ENCODE measurements at places on chromosomes 2 and 18.

DNA sequence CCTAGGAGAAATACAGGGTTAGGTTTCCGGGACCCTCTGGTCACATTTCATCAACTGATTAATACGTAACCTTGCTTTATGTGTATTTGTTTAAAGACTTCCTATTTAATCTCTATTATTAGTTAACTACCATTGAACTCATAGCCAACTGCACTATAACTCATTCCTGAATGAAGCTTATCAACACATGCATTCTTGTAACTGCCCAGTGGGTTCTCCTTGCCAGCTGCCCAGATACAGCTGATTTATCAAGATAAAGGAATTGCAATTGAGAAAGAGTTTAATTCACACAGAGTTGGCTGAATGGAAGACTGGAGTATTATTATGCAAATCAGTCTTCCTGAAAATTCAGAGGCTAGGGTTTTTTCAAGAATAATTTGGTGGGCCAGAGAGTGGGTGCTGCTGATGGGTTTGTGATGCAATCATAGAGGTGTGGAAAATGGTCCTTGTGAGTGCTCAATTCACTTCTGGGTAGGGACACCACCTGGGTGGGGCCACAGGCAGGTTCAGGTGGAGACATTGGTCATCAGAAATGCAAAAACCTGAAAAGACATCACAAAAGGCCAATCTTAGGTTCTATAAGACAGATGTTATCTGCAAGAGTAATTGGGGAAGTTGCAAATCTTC is 21.1 kb upstream of the NOSTRIN start:
- DNase-seq = no peak

- no peak for DNase-seq
Measured at GRCh38 chr18:79459946-79460480, 64.3 kb downstream of the NFATC1 start.

GRCh38 chr2:132883430-132883829 is 213.4 kb upstream of the LYPD1 start:
- DNase-seq = no peak

DNA sequence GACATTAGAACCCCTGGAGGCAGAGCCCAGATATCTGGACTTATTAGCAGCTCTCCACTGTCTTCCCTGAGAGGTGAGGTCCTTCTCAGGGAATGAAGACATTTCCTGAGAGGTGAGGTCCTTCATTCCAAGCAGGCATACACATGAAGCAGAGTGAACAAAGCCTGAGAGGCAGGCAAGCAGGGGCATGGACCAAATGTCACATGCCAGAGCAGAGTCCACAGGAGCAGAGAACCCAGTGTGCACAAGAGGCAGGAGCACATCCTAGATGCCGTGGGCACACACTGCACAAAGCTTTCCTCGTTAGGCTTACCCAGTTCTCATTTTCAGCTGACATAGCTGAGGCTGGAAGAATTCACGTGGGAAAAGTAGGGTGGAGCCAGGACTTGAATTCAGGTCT is 759.9 kb upstream of the HS6ST1 start:
- no peak for DNase-seq

- no peak for DNase-seq
Measured at GRCh38 chr2:65622499-65622898, 190.1 kb upstream of the SPRED2 start.

- no peak for DNase-seq
Measured at GRCh38 chr2:147460155-147460554, 384.7 kb upstream of the ACVR2A start.

DNA sequence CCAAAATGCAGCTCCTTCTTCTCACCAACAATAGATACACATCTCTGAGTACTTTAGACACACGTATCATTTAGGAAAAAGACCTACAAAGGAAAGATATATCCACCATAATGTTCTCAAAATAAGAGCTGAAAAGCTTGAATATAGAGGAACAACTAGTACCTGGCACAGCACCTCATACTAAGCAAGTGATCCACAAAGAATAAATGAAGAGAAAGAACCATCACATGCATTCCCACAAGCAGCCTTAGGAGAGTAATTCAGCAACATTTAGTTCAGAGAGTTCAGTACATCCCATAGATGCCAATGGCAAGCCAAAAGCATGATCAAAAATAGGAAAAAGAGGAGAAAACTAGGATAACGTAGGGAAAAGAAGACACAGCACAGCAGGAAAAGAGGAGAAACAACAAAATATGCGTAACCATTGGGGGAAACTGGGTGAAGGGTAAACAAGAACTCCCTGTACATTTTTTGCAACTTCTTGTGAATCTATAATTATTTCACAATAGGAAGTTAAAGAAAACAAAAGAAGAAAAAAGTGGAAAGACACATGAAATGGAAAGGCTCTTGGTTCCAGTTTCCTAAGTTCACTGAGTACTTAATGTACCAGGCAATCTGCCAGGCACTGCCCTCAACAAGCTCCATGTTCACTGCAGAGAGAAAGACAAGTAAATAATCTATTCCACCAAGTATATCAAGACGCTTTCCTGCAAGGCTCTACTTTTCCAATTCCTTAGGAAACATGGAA is 22.3 kb downstream of the CLASP1 start:
- no peak for DNase-seq

DNA sequence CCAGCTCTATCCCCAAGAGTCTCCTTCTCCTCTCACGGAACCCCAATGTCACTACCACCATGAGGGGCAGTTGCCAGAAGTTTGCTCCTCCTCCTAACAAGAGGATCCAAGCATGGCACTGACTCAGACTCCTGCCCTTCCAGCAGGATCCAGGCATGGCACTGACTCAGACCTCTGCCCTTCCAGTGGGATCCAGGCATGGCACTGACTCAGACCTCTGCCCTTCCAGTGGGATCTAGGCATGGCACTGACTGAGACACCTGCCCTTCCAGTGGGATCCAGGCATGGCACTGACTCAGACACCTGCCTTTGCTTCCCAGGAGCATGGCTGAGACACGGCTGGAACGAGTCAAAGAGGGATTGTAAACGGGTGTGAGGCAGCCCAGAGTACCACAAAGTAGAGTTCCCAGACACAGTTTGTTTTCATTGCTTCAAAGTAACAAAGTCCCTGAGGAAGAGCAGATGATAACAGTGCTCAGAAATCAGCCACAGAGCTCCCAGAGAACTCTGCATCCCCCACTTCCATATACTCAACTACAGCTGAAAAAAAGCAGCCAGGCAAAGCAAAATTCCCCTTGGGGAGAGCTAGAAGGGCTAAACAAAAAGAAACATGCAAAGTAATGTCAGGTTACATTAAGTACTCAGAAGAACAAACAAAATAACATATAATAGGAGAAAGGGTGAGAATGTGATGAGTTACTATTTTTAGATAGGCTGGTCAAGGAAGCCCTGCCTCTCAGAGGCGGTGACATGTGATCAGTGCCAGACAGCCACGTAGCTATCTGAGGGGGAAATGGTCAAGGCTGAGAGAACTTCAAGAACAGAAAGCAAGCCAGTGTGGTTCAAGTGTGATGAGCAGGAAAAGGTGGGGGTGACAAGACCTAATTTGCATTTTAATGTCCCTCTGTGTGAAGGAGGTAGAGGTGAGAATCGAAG is 3.0 kb downstream of the BUB1 start:
- DNase-seq = no peak

GRCh38 chr18:61546590-61546989 is 213.4 kb downstream of the CDH20 start:
- no peak for DNase-seq

- DNase-seq = no peak
Measured at GRCh38 chr18:25062720-25063119, 289.2 kb downstream of the ZNF521 start.

DNA sequence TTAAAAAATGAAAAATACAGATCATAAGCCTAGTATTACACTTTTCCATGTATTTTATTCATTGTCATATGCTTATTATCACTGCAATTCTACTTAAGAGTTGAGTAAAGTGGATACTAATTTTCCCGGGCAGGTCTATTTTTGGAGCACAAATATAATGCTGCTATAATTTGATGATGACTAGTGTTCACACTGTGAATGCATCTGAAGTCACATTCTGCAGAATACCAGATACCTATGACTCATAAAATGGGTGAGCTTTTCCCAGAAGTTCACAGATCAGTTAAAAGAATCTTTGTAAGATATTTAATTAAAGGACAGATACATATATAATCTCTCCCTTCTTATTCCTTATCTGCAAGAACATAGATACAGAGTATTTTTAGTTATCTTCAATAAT is 79.8 kb upstream of the MC4R start:
- no peak for DNase-seq

- no peak for DNase-seq
Measured at GRCh38 chr2:238942080-238942725, 94.3 kb downstream of the TWIST2 start.

GRCh38 chr2:114024326-114024725 is 134.4 kb downstream of the ACTR3 start:
- no peak for DNase-seq

DNA sequence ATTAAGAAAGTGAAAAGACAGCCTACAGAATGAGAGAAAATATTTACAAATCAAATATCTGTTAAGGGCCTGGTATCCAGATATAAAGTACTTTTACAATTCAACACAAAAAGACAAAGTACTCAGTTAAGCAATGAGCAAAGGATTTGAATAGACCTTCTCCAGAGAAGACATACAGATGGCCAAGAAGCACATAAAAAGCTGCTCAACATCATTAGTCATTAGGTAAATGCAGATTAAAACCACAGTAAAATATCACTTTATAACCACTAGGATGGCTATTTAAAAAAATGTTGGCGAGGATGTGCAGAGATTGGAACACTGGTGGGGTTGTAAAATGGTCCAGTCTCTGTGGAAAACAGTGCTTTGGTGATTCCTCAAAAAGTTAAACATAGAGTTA is 38.9 kb downstream of the RAB31 start:
- no peak for DNase-seq

- no peak for DNase-seq
Measured at GRCh38 chr2:219545295-219545942, 1.6 kb downstream of the TMEM198 start.

- DNase-seq = no peak
Measured at GRCh38 chr2:134233728-134234136, 20.1 kb upstream of the MGAT5 start.

DNA sequence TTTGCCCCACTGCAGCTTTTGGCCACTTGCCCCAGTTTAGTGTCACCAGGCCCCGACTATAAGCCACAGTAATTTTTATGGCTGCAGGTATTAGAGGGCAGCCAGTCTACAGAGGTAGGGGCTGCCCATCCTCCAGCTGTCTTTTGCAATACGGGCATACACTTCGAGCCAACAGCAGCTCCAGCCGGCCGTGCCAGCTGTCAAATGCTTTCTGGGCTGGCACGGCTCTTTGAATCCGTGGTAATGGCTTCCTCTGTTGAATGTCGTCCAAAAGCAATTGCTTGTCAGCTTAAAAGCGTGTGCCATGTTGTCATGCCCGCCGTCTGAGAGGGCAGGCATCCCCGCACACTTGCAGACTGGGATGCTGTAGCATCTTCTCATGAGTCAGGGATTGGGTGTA is 41.3 kb downstream of the BCL2L11 start:
- DNase-seq = peak; percentile 61

DNA sequence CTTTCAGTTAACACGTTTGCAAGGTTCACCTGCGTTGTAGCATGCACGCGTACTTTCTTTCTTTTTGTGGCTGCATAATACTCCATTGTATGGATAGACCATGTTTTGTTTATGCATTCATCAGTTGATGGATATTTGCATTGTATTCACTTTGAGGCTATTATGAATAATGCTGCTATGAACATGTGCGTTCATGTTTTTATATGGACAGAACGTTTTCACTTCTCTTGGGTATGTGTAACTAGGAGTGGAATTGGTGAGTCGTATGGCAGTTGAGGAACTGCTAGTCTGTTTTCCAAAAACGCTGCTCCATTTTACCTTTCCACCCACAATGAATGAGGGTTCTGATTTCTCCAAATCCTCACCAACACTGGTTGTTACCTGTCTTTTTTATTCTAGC is 244.3 kb downstream of the GLI2 start:
- DNase-seq = no peak

All from SHP77 (cell line).